Right ventricle myocardium inferior (tissue), 1 donor: ENCODE measurements at places on chromosomes 4 and X. TPM values are rescaled to one million over a fixed set of nuclear protein-coding genes. Genes with fewer than 3 reads are reported as not detected.

PAK3 gene
- total RNA-seq = 0.60 TPM

AMTN gene
- total RNA-seq = not detected

RTL9 gene
- total RNA-seq = 0.38 TPM

WAS gene
- total RNA-seq = 4.4 TPM

KCTD8 gene
- 0.19 TPM for total RNA-seq

NUP62CL gene
- 0.51 TPM for total RNA-seq

ADAM29 gene
- not detected for total RNA-seq

TMEM35A gene
- 0.16 TPM for total RNA-seq

TMPRSS11F gene
- total RNA-seq = not detected

DNA sequence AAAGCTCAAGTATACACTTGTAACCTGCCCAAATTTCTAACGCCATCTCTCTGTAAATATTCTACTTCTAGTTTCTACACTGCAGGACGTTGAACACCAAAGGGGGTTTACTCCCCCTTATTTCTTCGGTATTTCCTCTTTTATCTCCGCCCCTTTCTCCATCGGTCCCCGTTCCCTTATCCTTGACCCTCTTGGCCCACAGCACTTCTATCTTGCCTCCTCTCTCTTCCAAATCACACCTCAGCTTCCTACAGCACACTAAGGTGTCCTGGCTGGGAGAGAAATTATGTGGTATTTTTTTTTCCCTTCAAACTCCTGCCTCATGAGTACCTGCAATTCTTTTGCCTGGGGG, 715 bp downstream of the ZMAT1 start:
- DNase-seq = no peak

DNA sequence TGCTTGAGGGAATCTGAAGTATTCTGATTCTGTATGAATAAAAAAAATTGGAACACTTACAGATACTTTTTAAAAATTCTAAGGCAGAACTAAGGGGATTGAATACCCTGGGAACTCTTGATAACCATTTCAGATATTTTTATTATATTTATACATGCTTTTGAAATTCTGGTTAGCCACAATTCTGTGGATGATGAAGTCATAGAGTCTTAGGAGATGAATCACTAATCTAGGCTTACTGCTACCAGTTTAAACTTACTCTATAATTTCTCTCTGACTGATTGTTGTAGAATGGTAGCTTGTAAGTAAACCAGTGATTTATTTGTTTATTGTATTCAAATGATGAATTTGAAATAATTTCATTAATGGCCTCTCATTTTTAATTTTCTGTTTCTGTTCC, 11.4 kb upstream of the SLAIN2 start:
- no peak for DNase-seq

DNA sequence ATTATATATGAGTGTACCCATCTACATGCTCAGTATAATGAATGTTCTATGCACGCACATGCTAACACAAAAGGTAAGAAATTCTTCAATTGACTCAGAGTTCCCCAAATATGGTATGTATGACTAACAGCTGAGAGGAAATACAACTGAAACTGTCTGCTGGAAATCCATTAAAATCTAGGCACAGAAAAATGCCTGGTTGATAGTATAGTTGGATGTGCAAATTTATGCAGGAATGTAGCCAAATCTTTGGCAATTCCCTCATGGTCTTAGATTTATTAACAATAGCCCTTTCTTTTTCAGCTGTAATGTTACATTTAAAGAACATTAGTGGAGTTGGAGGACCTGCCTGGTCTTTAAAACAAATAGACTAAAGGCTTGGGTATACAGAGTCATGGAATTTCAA, 5.5 kb downstream of the CAMK2D start:
- DNase-seq = no peak

- DNase-seq = no peak
Measured at GRCh38 chrX:132822634-132823012, 135.8 kb downstream of the HS6ST2 start.

DNA sequence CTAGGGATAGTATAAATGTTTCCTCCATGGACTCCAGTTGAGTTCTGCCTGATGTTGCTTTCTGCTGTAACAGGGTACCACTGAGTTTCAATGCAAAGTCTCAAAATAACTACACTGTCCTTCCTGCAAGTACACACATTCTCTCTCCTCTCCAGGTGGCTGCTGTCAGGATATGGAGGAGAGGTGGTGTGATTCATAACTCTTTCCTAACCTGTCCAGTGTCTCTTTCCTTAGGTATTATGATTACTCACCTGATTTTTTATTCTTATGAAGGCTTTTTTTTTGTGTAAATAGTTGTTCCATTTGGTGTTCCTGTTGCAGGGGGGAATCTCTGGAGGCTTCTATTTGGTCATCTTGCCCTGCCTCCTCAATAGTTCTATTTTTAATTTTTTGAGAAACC, 39.8 kb upstream of the POF1B start:
- no peak for DNase-seq

DNA sequence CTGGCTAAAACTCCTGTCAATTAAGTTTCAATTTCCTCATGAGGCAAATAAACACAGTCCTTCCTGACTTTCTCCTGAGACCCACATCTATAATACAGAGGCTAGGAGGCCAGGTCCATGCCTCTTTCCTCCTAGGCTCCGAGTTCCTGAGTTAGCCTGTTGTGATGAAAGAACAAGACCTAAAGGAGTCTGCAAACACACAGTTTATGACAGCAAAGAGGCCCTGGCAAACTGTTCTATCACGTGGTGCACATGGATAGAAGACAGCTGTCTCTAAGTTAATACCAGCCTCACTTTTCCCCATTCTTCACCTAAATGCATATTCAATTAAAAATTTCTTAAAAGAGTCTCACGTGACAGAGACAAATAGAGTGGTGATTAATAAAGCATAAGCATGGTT, 145.2 kb downstream of the TET2 start:
- DNase-seq = no peak

DNA sequence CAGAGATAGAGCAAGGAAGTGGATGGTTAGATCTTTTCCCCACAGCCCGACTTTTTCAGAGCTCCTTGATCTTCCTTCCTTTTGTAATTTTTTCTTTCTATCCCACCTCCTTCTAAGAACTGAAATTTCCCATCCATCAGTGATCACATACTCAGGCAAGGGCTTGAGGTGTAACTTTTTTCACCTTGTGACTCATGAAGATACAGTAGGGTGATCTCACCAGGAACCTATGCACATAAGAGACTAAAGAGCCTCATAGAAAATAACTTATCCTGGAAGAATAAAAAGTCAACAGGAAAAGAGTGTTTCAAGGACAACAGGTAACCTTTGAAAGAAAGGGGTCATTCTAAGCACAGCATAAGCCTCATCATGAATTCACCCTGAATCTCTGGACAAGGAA, 131.2 kb upstream of the HCCS start:
- no peak for DNase-seq

DNA sequence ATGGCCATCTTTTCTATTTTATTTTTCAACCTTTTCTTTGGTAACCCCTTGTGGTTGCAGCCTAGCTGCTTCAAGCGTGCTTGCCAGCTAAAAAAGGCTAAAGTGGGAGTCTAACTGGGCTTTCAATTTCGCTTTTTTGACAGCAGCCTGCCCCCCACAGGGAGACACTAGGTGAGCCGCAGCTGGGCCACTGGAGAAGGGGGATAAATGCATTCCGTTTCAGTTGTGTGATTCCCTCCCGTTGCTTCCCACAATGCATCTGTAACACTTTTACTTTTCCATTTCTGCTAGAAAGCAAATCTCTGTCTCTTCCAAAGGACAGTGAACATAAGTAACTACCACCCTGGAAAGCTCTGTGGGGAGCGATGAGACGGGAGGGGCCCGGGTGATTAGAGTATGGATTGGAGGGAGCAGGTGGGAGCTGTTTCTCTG, 86.3 kb upstream of the RAPGEF2 start:
- DNase-seq = no peak

GRCh38 chr4:111880116-111880515, 265.1 kb upstream of the FAM241A start:
- DNase-seq = no peak

GRCh38 chrX:69210581-69210980, 45.3 kb upstream of the PJA1 start:
- DNase-seq = no peak

DNA sequence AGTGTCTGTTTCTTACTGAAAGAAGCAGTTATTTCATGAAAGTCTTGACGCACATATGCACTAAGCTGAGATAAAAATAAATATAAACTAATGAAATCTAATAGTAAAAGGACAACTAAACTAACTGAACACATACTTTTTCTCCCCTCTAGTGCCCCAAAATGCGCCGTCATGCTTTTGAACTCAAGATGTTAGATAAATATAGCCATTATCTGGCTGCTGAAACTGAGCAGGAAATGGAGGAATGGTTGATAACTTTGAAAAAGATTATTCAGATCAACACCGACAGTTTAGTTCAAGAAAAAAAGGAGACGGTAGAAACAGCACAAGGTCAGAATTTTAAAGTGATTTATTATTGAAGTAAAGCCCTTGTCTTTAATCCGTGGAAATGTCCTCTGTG, 70.2 kb downstream of the DOCK11 start:
- DNase-seq = no peak

DNA sequence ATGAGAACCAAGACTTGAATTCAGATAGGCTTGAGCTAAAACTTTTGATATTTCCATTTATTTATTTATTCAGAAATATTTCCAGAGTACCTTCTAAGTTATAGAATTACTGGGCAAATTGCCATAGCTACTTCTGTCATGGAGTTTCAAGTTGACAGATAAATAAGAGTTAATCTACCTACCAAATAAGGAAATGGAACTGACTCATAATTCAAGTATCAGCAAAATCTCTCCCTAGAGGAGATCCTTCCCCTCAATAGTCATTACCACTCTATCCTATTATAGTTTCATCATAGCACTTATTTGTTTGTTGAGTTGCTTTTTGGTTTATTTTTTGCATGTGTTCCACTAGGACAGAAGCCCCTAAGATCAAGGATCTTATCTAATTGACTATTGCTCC, 48.8 kb upstream of the CCSER1 start:
- no peak for DNase-seq
